ENCODE measurements at places on chromosomes 6 and 20.

- DNase-seq, result no peak
Measured at GRCh38 chr6:158938811-158939254, 61.2 kb downstream of the RSPH3 start.

- DNase-seq, result no peak
Measured at GRCh38 chr6:14966096-14966905, 279.6 kb upstream of the JARID2 start.

DNA sequence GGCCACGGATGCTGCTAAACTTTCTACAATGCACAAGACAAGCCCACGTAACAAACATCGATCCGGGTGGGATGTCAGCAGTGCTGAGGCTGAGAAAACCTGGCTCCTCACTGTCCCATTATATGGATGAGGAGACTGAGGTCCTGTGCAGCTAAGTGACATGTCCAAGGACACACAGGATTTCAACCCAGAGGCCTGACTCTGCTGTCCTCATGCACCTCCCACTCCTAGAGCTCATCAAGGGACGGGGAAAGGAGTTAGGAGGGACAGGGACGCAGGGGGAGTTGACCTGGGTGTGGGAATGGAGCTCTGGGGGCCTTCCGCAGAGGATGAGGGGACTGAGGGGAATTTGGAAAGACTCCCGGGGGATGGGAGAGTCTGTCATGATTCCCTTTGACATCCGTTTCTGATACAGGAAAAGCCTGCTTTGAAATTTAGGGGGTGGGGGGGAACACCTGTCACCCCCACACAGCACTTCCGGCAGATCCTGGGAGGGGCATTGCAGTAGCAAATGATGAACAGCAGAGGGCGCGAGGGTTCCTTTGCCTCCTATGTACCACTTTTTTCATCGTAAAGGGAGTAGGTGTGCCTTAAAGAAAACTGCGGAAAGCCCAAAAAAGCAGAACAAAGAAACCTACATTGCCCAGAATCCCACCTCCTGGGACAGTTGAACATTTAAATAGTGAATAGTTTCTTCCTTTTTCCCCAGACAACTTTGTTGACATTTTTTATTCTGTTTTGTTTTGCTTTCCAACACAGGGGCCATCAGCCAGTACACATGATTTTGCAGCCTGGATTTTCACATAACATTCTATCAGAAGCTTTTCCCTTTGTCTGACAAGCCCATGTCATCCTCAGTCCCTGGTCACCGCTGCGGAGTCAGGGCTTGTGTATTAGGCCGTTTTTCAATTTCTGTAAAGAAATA lies 48.6 kb downstream of the SLC2A10 start:
- DNase-seq, result peak; percentile 65

DNA sequence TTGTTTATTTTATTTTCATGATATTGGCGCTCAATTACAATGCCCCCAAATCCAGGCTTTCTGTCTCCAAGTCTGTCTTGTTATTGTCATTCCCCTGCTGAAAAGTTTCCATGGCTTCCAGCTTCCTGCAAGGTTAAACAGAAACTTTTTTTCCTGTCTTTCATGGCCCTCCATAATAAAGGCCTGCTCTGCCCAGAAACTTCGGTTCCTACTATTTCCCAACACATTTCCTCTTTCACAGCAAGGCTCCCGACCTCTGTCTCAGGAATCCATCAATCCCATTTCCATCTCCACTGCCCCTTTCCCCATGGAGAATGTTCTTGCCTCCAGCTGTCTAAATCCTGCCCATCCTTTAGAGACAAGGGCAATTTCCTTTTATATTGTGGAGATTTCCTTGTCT lies 365.2 kb upstream of the JARID2 start:
- DNase-seq, result no peak

DNA sequence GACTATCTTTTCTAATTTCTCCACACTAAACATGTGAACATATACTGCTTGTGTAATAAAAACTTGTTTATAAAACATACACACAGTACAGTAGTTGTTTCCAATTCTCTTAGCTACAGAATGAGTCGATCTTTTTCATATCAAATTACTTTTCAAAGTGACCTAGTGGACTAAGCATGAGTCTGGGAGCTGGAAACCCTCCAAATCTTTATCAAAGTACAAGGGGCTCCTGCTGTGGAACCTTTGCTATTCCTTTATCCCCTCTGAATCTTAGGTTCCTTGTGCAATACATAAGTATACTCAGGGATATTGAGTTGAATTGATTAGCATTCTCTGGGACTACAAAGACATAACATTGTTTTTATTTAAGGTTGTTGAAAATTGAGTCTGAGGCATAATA lies 48.7 kb upstream of the TAB2 start:
- DNase-seq, result no peak

DNA sequence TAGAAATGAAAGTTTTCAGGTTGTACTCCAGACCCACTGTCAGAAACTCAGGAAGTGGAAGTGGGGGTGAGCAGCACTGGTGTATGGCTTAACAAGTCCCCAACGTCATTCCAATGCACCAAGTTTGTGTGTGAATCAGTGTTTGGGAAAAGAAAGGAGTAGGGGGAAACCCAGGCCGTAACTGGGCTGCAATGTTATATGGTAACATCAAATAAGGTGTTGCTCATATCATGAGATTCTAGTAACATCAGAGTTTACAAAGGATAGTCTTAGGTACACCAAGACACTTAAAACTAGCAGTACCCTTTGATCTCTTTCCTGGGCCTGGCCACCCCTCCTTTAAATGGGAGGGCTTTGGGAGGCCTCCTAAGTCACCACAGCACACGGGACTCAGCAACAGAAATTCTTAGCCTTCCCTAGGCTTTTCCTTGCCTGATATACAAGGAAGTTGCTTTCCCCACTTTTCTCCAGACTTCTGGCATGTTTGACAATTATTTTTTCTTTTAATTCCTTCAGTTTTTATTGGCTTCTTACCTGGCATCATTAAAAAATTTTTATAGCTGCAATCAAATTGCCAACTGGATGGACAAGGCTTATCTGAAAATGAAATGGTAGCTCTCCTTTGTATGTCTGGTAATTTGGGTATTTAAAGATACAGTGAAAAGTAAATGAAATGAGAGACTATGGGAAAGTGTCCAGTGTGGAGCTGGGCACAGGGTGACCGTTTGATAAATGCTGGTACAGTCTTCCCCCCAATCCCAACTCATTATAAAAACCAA lies 15.1 kb downstream of the E2F3 start:
- DNase-seq, result no peak

DNA sequence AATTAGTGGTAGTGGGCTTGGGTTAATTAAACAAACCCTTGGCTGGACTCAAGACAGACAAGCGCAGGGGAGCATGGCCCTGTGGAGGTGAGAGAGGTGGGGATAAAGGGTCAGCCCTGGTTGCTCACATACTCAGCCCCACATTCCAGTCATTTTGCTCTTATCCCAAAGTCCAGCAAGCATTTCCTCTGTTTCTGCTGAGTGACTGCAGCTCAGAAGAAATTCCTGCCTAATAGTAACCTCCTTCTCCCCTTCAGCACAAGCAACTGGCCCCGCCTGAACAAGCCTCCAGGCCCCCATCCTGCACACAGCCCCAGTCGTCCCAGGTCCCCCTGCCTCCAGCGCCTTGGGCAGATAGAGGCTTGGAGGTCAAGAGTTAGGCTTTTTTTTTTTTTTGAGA lies 3.6 kb upstream of the TFEB start:
- no peak for DNase-seq

GRCh38 chr20:46111028-46111835 lies 6.9 kb upstream of the CD40 start:
- no peak for DNase-seq

DNA sequence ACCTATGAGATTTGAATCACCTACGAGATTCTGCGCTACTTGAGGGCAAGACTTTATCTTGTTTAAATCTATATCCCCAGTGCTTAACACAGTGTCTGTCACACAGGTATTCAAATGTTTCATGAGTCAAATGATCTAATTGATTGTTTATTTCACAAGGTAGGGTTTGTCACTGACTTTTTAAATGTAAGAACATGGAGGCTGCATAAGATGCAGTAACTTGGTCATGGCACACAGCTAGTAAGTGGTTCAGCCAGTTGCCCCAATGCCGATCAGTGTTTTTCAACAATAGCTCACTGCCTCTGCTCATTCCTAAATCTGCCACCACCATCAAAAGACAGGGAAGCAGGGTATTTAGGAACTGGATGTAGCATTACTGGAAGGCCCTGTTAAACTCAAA lies 42.4 kb upstream of the LRRC1 start:
- DNase-seq, result no peak

GRCh38 chr6:35810971-35811698 lies 6.0 kb downstream of the LHFPL5 start:
- DNase-seq, result no peak

Measured in NCI-H345 (cell line).